ENCODE measurements at places on chromosomes 5 and 9. TPM values are rescaled to one million over a fixed set of nuclear protein-coding genes. Genes with fewer than 3 reads are reported as not detected.

DNA sequence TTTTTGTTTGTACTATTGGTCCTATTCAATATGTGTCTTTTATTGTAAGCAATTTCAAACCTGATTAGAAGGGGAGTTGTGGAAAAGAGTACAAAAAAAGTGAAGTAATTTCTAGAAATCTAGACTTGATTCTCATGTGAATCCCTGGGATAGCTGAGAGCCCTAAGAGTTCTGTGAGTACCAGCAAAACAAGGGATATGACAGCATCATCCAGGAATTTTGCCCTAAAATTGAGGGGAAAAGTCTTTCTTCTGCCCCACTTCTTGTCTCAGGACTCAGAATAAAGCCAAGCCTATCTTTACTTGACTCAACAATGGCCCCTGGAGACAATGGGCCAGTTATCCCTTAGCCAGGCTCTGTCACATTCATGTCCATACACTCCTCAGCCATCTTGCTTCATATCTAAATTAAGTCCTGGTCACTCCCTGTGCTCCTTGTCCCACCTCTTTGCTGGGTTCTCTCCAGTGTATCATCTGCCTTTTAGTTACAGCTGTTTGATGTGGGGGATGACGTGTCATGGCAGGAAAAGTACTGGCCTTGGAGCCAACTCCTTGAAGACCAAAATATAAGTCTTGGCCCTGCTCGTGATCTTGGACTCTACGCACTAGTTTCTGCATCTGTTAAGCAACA, 81.2 kb downstream of the ADAMTS12 start:
- no peak for DNase-seq

DNA sequence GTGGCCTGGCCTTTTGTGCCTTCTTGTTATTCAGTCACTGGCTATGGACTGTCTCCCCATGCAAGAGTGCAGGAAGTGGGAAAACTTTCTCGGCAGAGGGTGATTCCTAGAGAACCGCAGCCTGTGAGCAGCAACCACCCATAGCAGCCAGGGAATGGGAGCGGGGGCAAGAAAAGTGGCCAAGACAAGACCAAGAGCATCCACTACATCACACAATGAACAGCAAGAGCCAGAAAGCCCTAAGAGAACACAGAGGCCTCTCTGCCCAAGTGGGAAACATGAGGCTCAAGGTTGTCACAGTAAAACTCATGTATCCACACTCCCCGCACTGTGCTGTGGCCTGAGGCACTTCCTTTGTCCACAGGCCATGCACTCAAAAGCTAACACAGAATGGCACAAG, 129.1 kb upstream of the FSTL4 start:
- no peak for DNase-seq

GRCh38 chr5:55758714-55759113, 20.9 kb downstream of the DDX4 start:
- no peak for DNase-seq

DNA sequence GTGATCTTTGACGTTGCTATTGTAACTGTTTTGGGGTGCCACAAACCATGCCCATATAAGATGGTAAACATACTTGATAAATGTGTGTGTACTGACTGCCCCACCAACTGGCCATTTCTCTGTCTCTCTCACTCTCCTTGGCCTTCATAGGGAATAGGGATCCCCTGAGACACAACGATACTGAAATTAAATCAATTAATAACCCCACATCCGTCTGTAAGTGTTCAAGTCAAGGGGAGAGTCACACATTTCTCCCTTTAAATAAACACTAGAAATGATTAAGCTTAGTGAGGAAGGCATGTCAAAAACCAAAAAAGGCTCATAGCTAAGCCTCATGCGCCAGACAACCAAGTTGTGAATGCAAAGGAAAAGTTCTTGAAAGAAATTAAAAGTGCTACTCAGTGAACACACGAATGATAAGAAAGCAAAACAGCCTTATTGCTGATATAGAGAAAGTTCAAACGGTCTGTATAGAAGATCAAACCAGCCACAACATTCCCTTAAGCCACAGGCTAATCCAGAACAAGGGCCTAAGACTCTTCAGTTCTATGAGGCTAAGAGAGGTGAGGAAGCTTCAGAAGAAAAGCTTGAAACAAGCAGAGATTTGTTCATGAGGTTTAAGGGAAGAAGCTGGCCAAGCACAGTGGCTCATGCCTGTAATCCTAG, 111.1 kb downstream of the UGCG start:
- DNase-seq: no peak

- no peak for DNase-seq
These were observed 390.4 kb upstream of the KIF2A start for GRCh38 chr5:61915646-61916045.

DNA sequence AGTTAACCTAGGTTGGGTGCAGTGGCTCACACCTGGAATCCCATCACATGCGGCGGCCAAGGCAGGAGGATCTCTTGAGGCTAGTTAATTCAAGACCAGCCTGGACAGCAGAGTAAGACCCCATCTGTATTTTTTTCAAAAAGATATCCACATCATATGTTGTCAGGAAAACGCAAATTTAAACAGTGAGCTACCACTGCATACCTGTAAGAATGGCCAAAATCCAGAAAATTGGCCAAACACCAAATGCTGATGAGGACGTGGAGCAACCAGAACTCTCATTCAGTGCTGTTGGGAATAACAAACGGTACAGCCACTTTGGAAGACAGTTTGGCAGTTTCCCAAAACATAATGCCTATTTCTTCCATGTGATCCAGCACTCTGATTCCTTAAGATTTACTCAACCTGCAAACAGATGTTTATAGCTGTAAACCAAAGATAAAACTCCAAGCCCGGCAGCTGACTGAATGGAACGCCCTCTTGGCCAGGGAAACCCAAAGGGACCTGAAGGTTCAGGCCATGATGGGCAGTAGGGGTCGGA, 12.4 kb downstream of the CEL start:
- no peak for DNase-seq

DNA sequence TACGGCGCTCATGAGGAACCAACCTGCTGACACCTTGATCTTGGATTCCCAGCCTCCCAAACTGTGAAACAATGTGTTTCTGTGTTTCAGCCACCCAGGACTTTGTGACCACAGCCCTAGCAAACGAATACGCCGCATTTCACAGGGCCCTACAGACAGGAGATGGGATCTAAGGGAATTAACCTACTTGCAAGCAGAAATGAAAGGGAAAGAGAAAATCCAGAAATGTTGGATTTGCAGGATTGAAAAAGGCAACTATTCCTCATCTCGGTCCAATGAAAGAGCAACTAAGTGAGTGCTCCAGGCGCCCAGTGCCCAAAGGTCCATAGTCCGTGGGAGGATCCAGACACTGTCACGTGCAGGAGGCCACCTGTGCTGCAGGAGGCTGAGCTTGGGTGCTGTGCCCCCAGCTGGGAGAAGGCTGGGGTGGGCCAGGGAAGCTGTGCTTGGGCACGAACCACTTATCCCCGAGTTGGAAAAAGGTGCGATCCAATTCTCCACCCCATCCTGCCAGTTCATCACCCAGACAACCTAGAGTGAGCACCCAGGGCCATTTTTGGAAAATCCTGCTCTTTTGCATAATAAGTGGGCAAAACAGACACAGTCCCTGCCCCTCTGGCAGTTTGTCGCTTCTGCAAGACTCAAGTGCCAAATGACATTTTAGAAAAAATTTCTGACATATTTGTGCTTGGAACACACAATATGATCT, 177.9 kb downstream of the C9orf50 start:
- no peak for DNase-seq

DNA sequence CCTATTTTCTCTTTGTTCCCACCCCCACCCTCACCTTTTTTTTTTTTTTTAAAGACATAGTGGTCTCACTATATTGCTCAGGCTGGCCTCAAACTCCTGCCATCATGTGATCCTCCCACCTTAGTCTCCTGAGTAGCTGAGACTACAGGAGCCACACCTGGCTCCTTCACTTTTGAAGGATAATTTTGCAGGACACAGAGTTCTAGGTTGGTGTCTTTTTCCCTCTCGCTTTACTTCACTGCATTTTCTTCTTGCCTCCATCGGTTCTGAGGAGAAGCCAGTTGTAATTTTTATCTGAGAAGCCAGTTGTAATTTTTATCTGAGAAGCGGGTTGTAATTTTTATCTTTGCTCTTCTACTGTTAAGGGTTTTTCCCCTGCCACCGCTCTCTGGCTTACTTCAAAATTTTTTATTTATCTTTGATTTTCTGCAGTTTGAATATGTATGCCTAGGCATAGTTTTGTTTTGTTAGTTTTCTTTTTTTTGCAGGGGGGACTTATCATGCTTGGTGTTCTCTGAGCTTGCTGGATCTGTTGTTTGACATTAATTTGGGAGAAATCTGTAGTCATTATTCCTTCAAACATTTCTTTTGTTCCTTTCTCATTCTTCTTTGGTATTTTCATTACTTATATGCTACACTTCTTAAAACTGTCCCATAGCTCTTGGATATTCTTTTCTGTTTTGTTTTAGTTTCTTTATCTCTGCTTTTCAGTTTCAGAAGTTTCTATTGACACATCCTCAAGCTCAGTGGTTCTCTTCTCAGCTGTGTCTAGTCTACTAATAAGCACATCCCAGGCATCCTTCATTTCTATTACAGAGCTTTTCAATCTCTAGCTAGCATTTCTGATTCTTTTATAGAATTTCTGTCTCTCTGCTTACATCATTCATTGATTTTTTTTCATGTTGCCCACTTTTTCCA, 148.2 kb upstream of the CHD1 start:
- no peak for DNase-seq

DNA sequence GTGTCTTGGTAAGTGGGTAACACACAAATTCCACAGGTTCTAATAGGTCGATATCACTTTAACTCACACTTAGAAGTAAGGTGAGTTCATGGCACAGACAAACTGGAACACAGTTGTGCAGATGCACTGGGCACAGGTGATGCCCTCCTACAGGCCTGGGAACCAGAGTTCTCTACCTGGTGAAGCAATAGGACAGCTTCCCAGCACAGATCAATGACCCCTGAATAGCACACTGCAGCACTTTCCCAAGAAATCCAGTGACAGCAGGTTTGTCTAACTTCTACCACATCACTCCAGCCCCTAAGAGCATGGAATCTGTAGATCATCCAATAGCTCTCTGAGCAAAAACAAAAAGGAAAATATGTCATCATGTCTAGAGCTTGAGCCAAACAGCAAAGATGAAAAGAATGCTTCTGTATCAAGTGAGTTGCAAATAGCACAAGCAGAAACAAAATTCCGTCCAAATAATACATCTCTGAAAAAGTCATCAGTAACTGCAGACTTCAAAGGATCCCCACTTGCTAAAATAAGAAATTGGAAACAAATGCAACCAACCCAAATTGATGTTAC, 33.5 kb downstream of the MOCS2 start:
- DNase-seq: peak; percentile 39

DNA sequence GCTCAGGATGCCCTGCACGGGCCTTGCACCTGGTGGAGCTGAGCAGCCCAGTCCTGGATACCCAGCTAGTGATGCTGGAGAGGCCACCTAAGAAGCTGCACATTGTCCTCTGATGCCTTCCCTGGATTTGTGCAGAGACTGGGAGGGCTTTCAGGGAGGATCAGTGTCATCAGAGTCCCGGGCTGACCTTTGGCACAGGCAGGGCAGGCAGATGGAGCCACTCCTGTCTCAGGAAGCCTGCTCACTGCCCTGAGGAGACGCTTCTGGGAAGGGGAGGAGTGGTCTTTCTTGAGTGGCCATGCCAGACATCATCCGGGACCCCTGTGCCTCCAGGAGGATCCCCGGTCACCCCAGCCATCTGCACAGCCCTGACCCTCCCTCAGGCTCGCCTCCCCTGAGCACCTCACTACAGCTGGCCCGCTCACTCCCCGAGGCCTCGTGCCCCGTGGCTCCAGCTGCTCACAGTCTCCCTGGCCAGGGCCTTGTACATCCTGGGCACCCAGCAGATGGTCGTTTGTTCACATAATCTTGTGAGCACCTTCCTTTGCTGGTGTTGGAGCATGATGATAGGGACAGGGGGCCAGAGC, 47.2 kb upstream of the FCN2 start:
- no peak for DNase-seq

GRCh38 chr9:101014566-101014965, 14.0 kb upstream of the PLPPR1 start:
- no peak for DNase-seq

GRCh38 chr9:84875193-84875592, 205.7 kb downstream of the NTRK2 start:
- DNase-seq: peak; percentile 33

DNA sequence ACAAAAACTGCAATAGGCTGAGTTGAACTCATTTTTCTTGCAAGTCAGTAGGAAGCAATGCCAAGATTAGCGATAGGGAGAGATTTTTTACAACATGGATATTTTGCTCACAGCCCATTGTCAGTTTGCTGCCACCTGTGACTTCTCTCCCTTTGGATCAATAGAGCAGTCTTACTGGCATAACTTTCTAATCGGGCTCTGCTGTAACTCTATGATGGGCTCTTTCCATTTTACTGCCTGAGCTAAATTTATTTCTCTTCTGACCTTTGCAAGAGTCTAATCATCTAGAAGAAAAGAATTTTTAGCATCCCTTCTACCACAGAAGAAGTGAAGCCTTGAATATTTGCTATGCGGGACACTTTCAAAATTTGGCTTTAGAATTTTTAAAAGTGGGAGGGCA, 53.6 kb upstream of the SGCD start:
- no peak for DNase-seq

- DNase-seq: peak; percentile 18
These were observed 3.8 kb upstream of the C9 start for GRCh38 chr5:39368116-39368515.

GRCh38 chr5:113050721-113051382, 74.3 kb downstream of the DCP2 start:
- peak; percentile 19 for DNase-seq

DNA sequence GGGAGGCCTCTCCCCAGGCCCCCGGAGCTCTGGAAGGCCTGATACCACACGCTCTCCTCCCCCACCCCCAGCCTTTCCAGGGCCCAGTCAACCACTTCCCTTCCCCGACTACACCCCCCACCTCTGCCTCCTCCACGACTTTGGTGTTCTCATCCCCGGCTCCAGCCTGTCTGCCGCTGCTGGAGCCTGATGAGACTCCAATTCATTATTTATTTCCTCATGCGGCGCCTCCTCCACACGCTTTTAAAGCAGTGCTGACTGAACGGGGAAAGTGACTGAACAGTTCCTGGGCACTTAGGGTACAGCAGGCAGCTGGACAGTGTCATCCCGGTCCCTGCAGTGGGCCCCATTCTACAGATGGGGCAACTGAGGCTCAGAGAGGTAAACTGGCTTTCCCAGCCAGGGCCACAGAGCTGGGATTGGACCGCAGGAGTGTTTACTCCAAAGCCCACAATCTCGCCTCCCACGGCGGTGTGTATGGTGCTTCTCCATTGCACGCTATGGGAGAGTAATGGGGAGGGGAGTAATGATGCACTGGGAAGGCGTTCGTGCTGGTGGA, 15.9 kb upstream of the RPL26L1 start:
- no peak for DNase-seq

GRCh38 chr5:165057145-165057544, 1551.7 kb downstream of the MAT2B start:
- no peak for DNase-seq

The CNTFR gene
- total RNA-seq: 7.5 TPM

The C9 gene
- 0.10 TPM for total RNA-seq

The ACSL6 gene
- 3.7 TPM for total RNA-seq

The IL9 gene
- not detected for total RNA-seq

The CYSTM1 gene
- total RNA-seq: 13.0 TPM

The KCNIP1 gene
- total RNA-seq: 2.5 TPM

The NTRK2 gene
- 35.3 TPM for total RNA-seq
